ENCODE measurements at places on chromosomes 3 and 15. TPM values are rescaled to one million over a fixed set of nuclear protein-coding genes. Genes with fewer than 3 reads are reported as not detected.

GRCh38 chr3:188523291-188523690, 369.3 kb downstream of the LPP start:
- DNase-seq: no peak
- H3K4me3 ChIP-seq: no peak overlapping the region
- no peaks in the 10 kb centered on the region for H3K27me3 ChIP-seq
- no peak overlapping the region for H3K27ac ChIP-seq

DNA sequence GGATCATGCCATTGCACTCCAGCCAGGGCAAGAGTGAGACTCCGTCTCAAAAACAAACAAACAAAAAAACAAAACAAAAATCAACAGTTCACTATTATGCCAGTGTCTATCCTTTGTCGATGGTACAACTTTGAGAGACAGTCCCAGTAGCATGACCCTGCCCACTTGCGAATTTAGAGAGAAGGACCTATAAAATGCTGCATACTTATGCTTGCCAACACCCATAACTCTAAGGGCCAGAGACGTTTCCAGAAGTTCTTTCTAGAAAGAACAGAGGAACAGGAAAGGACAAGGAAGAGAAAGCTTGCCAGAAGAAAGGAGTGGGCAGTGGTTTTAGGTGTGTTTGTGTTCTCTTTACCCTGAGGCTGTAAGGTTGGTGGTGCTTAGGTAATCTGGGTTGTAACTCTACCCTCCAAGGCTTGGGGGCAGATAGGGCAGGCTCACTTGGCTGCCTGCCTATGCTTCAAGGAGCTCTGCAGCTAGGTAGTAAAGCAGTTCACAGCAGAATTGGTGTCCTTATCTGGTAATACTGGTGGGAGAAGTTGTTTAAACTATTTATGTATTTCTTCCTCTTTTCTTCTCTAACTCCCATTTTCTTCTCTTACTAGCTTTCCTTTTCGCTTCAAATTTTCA, 50.6 kb upstream of the SPPL2A start:
- H3K36me3 ChIP-seq: no peaks in the 10 kb centered on the region
- H3K27me3 ChIP-seq: peaks cover 6% of the 10 kb centered on the region
- no peak overlapping the region for H3K4me3 ChIP-seq

DNA sequence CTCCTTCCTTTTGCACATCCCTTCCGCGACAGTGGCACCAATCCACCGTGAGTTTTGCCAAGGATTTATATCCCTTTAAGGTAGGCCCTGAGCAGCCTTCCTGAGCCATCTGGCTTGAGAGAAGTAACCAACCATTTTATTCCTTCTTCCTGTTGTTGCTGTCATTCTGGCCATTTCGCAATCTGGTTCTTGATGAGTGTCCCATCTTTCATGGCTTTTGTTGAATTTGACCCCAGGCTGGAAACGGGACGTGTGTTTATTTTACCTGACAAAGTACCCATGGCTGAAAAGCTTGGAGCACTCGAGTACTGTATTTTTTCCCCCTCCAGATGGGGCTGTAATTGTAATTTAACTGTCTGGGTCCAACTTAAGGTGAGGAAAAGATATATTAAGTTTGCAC, 173.4 kb downstream of the WNT5A start:
- no peaks in the 10 kb centered on the region for H3K36me3 ChIP-seq
- H3K4me3 ChIP-seq: no peak overlapping the region
- no peaks in the 10 kb centered on the region for H3K4me1 ChIP-seq
- DNase-seq: no peak
- no peaks in the 10 kb centered on the region for H3K27me3 ChIP-seq

- no peak overlapping the region for H3K4me3 ChIP-seq
- peaks cover 56% of the 10 kb centered on the region for H3K4me1 ChIP-seq
- H3K36me3 ChIP-seq: no peaks in the 10 kb centered on the region
- DNase-seq: no peak
Measured at GRCh38 chr3:72426618-72427397, 421.4 kb downstream of the SHQ1 start.

- H3K27ac ChIP-seq: no peak overlapping the region
- H3K27me3 ChIP-seq: no peaks in the 10 kb centered on the region
- no peak for DNase-seq
- no peaks in the 10 kb centered on the region for H3K36me3 ChIP-seq
- H3K4me1 ChIP-seq: no peaks in the 10 kb centered on the region
- no peak overlapping the region for H3K4me3 ChIP-seq
Measured at GRCh38 chr3:192121923-192122322, 605.4 kb downstream of the FGF12 start.

GRCh38 chr15:25706176-25706955, 156.8 kb downstream of the ATP10A start:
- no peaks in the 10 kb centered on the region for H3K27me3 ChIP-seq
- no peaks in the 10 kb centered on the region for H3K36me3 ChIP-seq
- H3K4me1 ChIP-seq: no peaks in the 10 kb centered on the region
- DNase-seq: no peak
- H3K27ac ChIP-seq: no peak overlapping the region
- no peak overlapping the region for H3K4me3 ChIP-seq

GRCh38 chr15:74339371-74339770, 28.1 kb downstream of the CYP11A1 start:
- H3K36me3 ChIP-seq: no peaks in the 10 kb centered on the region
- H3K4me3 ChIP-seq: no peak overlapping the region
- no peaks in the 10 kb centered on the region for H3K4me1 ChIP-seq
- DNase-seq: no peak

- no peaks in the 10 kb centered on the region for H3K36me3 ChIP-seq
- H3K4me1 ChIP-seq: no peaks in the 10 kb centered on the region
- no peaks in the 10 kb centered on the region for H3K27me3 ChIP-seq
- no peak for DNase-seq
- no peak overlapping the region for H3K4me3 ChIP-seq
Measured at GRCh38 chr3:98482717-98483482, 14.6 kb upstream of the OR5K2 start.

DNA sequence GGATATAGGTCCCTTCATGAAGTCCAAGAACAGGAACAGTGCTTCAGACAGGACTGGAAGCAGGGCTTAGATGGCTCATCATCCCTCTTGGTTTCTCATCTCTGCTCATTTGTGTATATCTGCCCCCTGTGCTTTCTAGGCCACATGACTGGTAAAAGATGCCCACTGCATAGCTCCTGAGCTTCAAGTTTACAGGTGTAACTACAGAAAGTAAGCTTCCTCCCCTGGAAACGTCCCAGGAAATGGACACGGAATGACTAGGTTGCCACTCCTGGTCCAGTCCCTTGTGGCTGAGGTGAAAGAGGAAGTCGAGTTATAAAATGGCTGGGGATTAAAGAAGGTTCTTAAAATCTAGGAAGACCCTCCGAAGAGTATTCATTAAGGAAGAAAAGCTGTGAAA, 32.5 kb downstream of the MYO5A start:
- no peak for DNase-seq
- no peak overlapping the region for H3K27ac ChIP-seq
- no peaks in the 10 kb centered on the region for H3K36me3 ChIP-seq
- peaks cover 24% of the 10 kb centered on the region for H3K4me1 ChIP-seq

Gene PSTPIP1
- polyA plus RNA-seq: 63.3 TPM

Gene GOLGA6D
- polyA plus RNA-seq: not detected

Gene RBP2
- polyA plus RNA-seq: not detected

Gene CPB1
- polyA plus RNA-seq: not detected

Gene RBPMS2
- not detected for polyA plus RNA-seq

Gene SEC22A
- 21.8 TPM for polyA plus RNA-seq

All from CD4-positive, alpha-beta memory T cell (primary cell).